ENCODE measurements at places on chromosomes 7 and 10. TPM values are rescaled to one million over a fixed set of nuclear protein-coding genes. Genes with fewer than 3 reads are reported as not detected.

- no peak for DNase-seq
Observed at GRCh38 chr10:7956508-7956907, 98.0 kb upstream of the GATA3 start.

DNA sequence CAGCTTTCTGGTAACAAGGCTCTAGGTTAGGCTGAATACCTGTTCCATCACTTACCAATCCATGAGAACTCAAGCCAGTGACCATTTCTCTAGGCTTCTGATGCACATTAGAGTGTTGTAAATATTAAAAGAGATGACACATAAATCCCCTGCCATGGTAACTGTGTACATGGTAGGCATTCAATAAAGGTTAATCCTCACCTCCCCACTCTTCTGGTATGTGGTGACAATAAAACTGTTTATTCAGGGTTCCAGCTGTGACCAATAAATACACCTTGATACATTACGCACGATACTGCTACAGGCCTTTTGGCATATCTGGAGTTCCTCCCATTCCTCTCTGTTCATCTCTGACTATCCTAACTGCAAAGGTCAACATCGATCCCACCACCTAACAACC, 171.9 kb downstream of the SRPK2 start:
- no peak for DNase-seq

- DNase-seq: no peak
Observed at GRCh38 chr10:103507235-103508191, 14.0 kb downstream of the NEURL1 start.

DNA sequence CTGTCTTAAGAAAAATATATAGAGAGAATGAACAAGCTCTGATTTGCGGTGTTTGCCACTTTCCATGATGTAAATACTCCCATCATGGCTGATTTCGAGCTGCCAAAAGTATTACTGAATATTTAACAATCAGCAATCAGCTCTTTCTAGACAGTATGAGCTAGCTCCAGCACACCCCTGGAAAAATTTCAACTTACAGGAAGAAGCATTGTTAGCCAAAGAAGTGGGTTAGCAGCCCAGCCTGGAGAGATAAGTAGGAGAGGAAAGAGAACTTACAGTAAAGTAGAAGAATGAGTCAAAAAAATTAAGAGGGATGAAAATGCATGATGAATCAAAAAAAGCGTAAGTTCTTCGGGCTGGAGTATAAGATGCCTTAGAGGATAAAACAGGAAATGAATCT, 60.6 kb upstream of the ANK3 start:
- DNase-seq: no peak

DNA sequence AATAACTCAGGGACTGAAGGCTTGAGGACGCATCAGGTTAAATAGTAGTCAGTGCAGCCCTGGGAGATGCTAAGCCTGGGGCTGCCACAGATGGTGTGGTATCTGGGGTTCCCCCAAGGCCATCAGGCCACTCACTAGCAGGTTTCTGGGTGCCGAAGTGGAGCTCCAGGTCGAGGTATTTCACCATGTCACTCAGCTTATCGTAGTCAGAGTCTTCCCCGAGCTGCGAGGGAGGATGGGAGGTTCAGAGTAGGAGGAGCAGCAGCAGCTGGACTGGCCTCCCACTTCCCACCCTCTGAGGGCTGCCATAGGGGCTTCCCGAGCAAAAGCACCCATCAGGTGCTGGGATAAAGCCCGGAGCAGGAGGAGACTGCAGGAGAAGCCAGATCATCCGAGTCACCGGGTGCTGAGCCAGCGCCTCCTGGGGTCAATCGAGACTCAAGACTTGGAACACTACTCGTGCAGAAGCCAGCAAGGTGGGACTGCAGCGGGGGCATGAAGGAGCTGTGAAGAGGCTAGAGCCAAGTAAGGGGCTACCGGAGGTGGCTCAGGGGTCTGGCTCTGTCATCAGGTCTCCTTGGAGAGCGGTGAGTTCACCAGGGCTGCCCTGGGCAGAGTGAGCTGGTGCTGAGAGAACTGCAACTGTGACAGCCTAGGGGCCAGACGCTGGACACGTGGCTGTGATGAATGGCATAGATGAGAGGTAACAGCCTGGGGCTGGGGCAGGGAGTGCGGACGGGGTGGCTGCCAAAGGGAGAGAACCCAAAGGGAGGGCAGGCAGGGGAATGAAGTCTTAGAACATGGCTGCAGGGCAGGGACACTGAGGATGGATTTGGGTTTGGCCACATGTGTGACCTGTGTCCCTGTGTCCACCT, 45.3 kb downstream of the GRID2IP start:
- DNase-seq: no peak

GRCh38 chr10:110972231-110973134, 53.1 kb downstream of the SHOC2 start:
- DNase-seq: no peak

GRCh38 chr7:82029236-82029913, 259.5 kb upstream of the HGF start:
- DNase-seq: no peak

The CPSF4 gene
- polyA plus RNA-seq: 16.2 TPM

The ATAD1 gene
- 46.3 TPM for polyA plus RNA-seq

All from right cardiac atrium (tissue), 5 donors.